ENCODE measurements at places on chromosomes 12 and 14.

GRCh38 chr12:110224379-110225304, 56.4 kb upstream of the ATP2A2 start:
- peak; percentile 86 for DNase-seq

DNA sequence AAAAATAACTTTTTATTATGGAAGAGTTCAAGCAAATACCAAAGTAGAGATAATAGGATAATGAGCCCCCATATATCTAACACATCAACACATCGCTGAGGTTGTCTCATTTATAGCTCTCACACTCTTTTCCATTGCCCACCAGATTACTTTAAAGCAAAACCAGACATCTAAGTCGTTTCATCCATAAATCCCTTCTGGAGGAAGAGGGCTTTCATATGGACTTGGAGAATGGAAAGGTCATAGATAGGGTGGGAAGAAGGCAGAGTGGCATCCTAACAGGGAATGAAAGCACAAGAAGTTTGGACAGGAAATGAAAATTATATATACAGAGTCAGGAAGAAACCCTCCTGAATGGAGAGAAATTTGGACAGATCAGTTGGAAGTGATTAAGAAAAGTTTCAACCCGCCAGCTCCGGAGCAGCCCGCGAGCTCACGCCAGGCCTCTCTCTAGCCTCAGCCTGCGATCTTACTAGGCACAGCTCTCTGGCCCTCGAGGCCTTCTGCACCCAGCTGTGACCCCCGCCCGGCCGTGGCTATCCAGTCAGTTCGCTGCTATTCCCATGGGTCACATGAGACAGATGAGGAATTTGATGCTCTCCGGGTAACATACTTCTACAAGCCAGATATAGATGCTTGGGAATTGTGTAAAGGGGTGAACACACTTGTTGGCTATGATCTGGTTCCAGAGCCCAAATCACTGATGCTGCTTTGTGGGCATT, 48.4 kb upstream of the NID2 start:
- no peak for DNase-seq

DNA sequence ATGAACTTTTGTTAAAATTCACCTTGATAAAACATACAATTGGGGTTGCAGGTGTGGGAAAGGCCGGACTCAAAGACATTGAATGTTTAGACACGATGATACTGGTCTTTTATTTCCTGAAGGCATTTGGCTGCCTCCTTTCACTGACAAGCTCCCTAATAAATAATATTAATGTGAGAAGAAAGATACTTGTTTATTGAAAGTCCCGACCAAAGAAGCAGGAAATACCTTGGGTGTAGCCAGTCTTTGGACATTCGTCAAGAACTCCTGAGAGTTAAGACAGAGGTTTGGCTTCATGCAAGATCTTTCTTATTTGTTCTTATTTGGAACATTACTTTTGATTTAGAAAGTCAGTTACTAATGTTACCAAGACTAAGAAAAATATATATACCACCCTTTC, 1133.8 kb upstream of the SEL1L start:
- DNase-seq = no peak

- peak; percentile 75 for DNase-seq
These were observed 227.7 kb upstream of the HMGA2 start for GRCh38 chr12:65596514-65597091.

GRCh38 chr12:110920324-110920910, at the start of gene MYL2:
Gene MYL2, minus strand, starts transcription at chr12:110920579. Its CDS starts 50 bp downstream, at chr12:110920529.
- no peak for DNase-seq

GRCh38 chr14:105474483-105475268, at the start of gene CRIP2:
Gene CRIP2, plus strand, starts transcription at chr14:105474821. Its CDS starts 42 bp downstream, at chr14:105474863.
- DNase-seq = no peak

- no peak for DNase-seq
These were observed 208.8 kb downstream of the VRK1 start for GRCh38 chr14:97005934-97006333.

GRCh38 chr12:86496595-86496994, 240.4 kb upstream of the MGAT4C start:
- no peak for DNase-seq

DNA sequence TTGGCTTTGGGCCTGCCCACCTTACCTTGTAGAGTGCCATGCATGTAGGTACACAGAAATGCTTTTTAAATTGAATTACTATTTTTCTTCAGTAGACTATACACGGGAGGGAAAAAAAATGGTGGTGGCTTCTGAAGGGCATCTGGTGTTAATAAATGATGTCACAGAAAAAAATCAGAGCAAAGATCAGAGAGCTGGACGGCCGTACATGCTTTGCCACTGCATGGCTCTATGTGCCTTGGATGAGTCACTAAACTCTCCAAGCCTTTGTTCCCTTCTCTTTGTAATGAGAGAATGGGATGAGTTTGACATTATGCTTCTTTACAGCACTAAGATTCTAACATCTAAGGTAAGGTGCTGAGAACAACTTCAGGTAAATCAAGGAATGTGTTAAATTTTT, 376.4 kb upstream of the DDHD1 start:
- DNase-seq = no peak

DNA sequence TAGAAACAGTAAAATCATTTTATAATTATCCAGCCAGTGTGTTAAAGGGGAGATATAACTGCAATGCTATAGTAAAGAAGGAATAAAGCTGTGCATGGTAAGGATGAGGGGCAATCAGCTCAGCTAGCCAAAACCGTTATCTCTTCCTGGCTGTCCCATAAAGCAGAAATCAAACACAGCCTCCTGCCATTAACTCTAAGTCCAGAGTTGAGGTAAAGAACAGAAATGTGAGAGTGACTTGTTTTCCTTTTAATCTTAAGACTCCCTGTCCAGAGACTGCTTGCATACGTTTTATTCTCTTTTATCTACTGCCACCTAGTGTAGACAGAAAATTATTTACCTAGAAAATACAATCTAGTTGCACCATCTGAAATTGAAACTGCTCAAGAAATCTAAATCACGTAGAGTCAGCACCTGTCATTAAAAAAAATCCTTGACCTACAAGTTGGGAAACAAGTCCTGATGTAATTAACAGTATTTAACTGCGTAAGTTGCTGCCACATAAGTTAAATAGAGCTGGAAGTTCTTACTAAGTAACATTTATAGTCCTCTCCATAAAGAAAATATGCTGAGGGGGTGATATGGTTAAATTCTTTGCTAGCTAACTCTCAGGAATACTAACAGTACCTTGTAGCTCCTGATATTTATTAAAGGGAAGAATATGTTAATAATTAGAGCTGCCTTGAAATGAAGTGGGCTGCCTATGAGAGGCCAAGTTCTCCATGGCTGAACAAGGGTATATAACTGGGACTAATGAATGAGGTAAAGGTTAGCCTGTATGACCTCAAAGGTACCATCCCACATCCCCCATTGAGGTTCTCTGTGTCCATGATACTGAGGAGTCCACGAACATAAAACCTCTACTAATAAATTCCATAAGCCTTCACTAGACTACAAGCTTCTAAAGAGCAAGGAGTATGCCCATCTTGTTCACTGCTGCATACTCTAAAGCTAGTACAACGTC, 62.7 kb downstream of the GALNT4 start:
- DNase-seq = peak; percentile 85

GRCh38 chr12:6278439-6279255, 31.8 kb upstream of the PLEKHG6 start:
- DNase-seq = peak; percentile 58

Data from amniotic epithelial cell (primary cell).